ENCODE measurements at places on chromosomes 6 and 20.

DNA sequence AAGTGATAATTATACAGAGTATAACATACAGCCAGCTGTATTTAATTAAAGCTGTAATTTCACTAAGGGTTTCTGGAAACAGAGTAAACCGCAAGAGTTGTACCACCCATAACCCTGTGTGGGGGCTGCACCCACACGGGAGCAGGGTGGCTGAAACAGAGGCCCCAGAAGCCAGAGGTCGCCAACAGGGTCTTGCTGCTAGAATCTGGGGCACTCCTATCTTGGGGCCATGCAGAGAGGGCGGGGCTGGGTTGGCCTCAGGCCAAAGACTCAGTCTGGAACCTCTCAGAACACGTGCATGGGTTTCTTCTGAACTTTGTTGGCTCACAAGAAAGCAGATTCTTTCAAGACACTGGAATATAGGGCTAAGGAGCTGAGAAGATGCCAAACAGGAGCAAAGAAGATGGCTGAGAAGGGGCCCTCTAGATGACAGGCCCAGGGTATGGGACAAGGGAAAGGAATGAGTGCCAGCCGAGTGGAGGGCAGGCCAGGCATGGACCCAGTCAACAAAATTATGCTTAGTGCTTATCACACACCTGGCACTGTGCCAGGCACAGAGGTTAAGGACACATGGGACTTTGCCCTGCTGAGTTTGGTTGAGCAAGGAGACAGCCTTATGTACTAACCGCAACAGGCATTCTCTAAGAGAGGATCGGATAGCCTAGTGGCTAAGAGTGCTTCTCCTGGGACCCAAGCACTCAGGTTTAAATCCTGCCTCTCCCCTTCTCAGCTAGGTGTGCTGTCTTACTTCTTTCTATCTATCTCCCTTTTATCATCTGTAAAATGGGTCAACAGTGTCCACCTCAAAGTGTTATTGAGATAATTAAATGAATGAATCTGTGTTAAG is 96.6 kb upstream of the FOXP4 start:
- DNase-seq = no peak

- no peak for DNase-seq
Observed at GRCh38 chr6:73640179-73640750, 13.5 kb downstream of the SLC17A5 start.

- DNase-seq = no peak
Observed at GRCh38 chr20:22098511-22098910, 393.0 kb downstream of the PAX1 start.

DNA sequence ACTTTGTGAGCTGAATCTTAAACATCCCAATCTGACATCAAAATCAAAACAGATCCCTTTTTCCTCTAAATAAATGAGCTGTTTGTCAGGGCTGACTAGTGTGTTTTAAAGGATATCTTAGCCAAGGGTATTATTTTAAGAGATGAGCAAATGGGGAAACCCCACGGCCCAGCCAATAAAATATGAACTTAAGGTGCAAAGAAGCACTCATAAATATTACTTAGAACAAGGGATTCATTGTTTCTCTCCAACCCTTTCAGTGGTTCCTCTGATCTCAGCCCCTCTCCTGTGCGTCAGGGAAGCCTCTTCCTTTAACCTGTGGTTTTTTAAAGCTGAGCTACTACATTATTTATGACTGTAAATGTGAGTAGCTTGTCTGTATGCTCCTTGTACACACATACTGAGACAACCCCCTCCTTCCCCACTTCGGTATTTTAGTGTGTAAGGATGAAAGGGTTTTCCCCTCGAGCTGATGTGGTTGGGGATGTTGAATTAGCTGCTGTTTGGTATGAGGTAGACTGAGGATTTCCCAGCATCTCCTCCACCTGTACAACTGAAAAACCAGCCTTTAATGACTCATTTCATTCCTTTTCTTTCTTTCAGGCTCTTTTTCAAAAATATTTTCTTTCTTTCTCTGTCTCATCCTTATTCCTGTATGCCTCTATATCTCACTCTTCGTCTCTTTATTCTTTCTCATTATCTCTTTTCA is 6.5 kb downstream of the BMP5 start:
- no peak for DNase-seq

- DNase-seq = no peak
Observed at GRCh38 chr20:53001498-53002301, 29.5 kb downstream of the TSHZ2 start.

All from stimulated activated CD4-positive, alpha-beta T cell treated with anti-CD3 and anti-CD28 coated beads, Interleukin-12 subunit alpha, Interleukin-12 subunit beta, amount 100 ng/mL, for 4 hours (primary cell).